ENCODE measurements at places on chromosomes 12 and 14.

DNA sequence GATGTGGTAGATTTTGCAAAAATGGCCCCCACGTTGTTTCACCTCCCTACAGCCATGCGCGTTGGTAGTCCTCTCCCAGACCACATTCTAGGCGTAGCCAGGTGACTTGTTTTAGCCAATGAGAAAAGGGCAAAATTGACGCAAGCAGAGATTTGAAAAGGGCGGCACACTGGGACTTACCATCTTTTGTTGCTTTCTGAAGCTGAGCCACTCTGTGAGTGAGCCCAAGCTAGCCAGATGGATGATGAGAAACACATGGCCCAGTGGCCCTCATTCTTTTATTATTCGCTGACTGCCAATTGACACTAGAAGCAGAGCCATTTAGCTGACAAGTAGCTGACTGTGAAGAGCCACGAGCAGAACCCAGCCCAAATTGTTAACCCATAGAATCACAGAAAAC, 142.0 kb upstream of the GZMB start:
- DNase-seq = peak; percentile 12

GRCh38 chr12:113689047-113689610, 217.5 kb upstream of the LHX5 start:
- DNase-seq = no peak

GRCh38 chr12:28258998-28259397, 68.7 kb downstream of the CCDC91 start:
- DNase-seq = no peak

GRCh38 chr12:68798882-68799234, 9.1 kb upstream of the MDM2 start:
- no peak for DNase-seq
